ENCODE measurements at places on chromosomes 16 and 17.

- DNase-seq, result peak; percentile 34
Observed at GRCh38 chr17:42475121-42475520, 16.4 kb downstream of the ATP6V0A1 start.

DNA sequence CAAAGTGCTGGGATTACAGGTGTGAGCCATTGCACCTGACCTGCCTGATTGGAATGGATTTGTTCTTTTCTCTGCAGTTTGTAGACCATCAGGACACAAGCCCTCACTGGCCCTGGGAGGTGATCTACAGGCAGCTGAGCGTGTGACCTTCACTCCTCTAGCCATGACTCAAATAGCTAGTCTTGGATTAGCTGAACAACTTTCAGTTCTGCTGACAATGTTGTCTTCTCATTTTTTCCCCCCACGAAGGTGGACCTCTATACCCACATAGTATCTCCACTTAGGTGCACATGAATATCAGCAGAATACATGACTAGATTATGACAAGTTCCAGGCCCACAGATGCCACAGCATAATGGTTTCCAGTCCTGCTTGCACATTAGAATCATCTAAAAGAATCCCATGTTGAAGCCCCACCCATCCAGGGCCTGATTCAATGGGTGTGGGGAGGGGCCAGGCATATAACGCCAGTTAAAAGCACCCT is 36.8 kb downstream of the HS3ST3B1 start:
- DNase-seq, result no peak

GRCh38 chr16:66036793-66037715 is 329.4 kb upstream of the CDH5 start:
- DNase-seq, result no peak

GRCh38 chr16:11168386-11169051 is 87.5 kb downstream of the SOCS1 start:
- DNase-seq, result no peak

DNA sequence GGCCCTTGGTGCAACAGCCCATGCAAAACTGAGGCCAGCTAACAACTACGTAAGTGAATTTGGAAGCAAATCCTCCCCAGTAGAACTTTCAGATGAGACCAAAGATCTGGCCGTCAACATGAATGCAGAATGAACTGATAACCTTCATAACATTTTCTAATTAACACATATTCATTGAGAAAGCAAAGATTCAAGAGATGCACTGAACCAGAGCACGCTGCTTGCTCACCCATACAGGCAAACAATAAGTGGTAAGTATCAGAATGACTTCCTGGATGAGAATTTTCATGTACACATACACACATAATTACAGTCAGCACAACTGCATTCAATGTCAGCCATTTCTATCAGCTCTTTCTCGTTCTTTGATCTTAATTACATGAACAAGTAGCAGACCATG is 30.6 kb downstream of the XYLT1 start:
- no peak for DNase-seq

- DNase-seq, result no peak
Observed at GRCh38 chr17:28018439-28019070, 23.9 kb upstream of the NLK start.

DNA sequence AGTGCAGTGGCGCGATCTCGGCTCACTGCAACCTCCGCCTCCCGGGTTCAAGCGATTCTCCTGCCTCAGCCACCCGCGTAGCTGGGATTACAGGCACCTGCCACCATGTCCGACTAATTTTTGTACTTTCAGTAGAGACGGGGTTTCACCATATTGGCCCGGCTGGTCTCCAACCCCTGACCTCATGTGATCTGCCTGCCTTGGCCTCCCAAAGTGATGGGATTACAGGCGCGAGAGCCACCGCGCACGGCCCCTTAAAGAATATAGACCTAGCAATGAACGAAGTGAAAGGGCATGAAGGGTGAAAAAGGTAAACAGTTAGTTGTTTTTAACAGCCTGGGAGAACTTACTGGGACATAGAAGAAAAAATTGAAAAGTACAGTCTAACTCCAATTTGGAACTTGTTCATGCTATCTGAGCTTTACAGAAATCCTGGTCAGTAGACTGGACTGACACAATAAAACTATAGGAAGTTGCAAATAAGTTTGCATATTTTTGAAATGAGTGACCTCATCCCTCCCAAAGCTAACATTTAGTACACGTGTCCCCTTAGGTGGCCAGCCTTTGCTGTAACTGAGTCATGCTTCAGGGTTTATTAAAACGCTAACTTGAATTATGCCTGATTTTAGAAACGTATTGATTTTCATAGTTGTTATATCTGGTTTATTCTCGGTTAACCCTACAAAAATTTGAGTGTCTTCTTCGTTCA is 1.8 kb downstream of the COG1 start:
- no peak for DNase-seq

DNA sequence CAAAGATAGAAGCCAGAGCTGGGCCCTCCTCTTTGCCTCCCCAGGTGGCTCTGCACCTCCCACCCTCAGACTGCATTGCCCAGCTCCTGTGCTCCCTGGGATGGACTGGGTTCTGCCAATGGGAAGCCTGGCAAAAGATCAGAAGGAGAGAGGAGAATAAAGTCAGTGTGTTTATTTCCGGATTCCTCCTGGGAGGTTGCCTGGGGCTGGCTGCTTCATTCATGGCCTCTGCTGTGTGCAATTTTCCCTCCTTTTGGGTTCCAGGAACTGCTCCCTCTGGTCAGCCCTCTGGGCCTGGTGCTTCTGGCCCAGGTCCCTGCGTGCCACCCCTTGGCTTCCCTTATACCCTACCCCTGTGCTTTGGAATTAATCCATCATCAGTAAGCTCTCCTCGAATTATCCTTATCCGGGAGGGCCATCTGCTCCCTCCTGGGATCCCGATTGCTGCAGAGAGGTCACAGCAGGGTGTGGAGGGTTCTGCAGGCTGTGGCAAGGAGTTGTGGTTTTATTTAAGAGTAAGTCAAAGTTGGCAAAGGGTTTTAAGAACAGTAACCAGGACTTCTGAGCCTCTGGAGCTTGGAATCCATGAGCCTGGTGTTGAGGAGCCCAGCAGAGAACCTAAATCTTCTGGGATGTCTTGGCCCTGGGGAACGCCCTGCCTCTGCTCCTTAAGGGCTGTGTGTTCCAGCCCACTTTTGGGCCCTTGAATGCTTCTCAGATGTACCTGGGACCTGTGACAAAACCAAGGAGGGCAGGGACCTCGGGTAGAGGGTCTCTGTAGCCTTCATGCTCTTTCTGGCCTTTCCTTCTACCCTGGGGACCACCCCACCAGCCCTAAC is 8.2 kb upstream of the MMP2 start:
- DNase-seq, result no peak

DNA sequence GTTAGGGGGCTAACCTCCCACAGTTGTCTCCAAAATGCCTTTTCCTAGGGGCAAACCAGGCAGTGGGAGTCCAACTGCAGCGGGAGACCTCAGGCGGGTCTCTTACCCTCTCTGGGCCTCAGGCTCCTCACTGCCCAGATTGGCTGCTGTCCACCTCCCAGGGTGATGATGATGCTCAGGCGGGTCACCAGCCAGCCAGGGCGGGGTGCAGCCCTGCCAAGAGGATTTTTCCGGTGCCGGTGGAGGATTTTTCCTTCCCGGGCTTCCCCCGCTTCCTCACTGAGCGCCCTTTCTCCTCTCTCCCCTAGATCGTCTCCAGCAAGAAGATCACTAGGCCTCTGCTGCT is 22.8 kb downstream of the CPNE2 start:
- no peak for DNase-seq

- DNase-seq, result no peak
Observed at GRCh38 chr16:54477714-54478113, 191.1 kb upstream of the IRX3 start.

GRCh38 chr17:1620486-1620885 is 8.1 kb downstream of the SLC43A2 start:
- DNase-seq, result no peak

GRCh38 chr16:12901204-12901596 is 198 bp upstream of the SHISA9 start:
- no peak for DNase-seq

DNA sequence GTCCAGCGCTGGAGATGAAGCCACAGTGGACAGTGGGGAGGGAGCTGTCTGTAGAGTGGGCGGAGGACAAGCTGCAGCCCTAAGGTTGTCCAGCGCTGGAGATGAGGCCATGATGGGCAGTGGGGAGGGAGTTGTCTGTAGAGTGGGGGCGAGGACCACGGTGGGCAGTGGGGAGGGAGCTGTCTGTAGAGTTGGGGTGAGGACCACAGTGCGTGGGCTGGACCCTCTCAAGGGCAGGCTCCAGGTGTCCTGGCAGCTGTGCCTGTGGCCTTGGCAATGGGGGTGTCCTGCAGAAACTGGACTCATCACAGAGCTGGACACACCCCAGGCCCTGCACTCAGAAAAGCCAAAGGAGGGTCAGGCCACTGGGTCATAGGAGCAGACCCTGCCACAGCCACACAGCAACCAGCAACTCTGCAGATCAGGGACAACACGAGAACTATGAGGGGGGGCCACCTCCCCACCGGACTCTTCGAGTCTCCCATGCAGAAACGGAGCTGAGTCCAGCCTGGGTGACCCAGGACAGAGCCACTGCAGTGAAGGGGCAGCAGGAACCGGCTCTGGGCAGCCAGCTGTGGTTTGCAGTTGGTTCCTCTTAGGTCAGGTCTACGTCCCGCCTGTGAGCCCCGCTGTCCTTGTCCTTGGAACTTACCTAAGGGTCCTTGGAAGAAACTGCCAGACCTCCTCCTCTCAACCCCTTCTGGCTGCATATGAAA is 33.4 kb upstream of the CBFA2T3 start:
- no peak for DNase-seq

- DNase-seq, result no peak
Observed at GRCh38 chr16:25563700-25564099, 128.1 kb upstream of the HS3ST4 start.

DNA sequence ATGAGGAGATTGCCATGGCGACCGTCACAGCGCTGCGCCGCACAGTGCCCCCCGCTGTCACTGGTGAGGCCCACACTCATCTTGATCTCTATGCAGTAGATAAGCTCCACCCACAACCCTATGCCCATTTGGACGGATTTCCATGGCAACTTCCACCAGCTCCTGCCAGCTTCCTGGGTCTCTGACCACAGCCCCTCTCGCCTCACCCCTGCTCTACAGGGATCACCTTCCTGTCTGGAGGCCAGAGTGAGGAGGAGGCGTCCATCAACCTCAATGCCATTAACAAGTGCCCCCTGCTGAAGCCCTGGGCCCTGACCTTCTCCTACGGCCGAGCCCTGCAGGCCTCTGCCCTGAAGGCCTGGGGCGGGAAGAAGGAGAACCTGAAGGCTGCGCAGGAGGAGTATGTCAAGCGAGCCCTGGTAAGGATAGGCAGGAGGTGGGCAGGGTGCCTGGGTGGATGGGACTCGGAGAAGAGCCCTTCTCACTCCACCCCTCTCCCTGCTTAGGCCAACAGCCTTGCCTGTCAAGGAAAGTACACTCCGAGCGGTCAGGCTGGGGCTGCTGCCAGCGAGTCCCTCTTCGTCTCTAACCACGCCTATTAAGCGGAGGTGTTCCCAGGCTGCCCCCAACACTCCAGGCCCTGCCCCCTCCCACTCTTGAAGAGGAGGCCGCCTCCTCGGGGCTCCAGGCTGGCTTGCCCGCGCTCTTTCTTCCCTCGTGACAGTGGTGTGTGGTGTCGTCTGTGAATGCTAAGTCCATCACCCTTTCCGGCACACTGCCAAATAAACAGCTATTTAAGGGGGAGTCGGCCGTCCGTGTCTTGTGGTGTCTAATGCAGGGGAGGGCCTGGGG is 4.3 kb downstream of the ALDOA start:
- DNase-seq, result no peak

GRCh38 chr17:75722542-75723095 is 1.4 kb downstream of the ITGB4 start:
- DNase-seq, result no peak

- DNase-seq, result no peak
Observed at GRCh38 chr17:42098730-42099399, 592 bp upstream of the ZNF385C start.

- DNase-seq, result peak; percentile 48
Observed at GRCh38 chr17:2982854-2983253, 80.6 kb downstream of the OR1D5 start.

DNA sequence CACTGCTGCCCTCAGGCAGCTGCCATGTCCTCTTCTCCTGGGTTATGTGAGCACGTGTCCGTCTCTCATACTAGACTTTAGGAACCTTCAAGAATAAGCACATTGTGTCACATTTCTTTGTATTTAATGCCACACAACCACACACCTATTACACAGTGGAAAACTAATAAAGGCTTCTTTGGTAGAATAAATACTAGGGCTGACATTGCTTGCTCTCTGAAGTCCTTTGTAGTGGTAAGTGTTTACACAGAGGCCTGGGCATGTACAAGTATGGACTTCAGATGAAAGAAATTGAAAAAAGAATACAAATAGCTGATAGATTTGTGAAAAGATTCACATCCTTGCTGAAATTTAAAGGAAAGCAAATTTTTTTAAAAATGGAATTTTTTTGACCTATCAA is 188.1 kb upstream of the CCL2 start:
- DNase-seq, result no peak

GRCh38 chr16:71218306-71218963 is 12.1 kb downstream of the HYDIN start:
- no peak for DNase-seq

- no peak for DNase-seq
Observed at GRCh38 chr17:850851-851763, 69.0 kb downstream of the MRM3 start.

- DNase-seq, result no peak
Observed at GRCh38 chr17:59126809-59127417, 20.2 kb upstream of the TRIM37 start.

- peak; percentile 7 for DNase-seq
Observed at GRCh38 chr16:13873835-13874438, 46.0 kb upstream of the ERCC4 start.

DNA sequence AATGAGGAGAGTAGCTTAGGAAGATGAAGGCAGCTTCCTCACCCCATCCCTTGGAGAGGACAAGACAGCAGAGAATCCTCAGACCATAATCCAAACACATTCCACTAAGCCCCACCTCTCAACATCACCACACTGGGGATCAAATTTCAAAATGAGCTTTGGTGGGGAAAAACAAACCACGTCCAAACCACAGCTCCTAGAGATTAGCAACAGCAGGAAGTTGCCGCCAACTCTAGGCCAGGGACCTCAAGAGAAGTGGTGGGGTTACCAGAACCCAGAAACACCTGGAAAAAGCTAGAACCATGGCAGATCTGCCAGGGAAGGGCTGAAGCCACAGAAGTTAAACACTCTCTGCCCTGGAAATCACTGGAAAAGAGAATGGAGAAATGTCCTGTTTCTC is 571.6 kb downstream of the HS3ST4 start:
- DNase-seq, result no peak

- DNase-seq, result no peak
Observed at GRCh38 chr16:53523126-53523804, 20.3 kb upstream of the AKTIP start.

GRCh38 chr17:77010667-77011066 is 130.1 kb upstream of the SEC14L1 start:
- no peak for DNase-seq

- no peak for DNase-seq
Observed at GRCh38 chr17:29163563-29163962, 16.6 kb downstream of the MYO18A start.

- DNase-seq, result no peak
Observed at GRCh38 chr16:89623511-89624261, 10.2 kb downstream of the DPEP1 start.

GRCh38 chr17:38421171-38421841 is 7.0 kb upstream of the ARHGAP23 start:
- DNase-seq, result no peak

GRCh38 chr16:19883296-19883965 is 1.2 kb downstream of the GPRC5B start:
- DNase-seq, result no peak
